ENCODE measurements at places on chromosomes 4 and X.

GRCh38 chr4:80016506-80016905, 56.5 kb downstream of the ANTXR2 start:
- no peak for DNase-seq

- DNase-seq = peak; percentile 30
Measured at GRCh38 chr4:184163813-184164212, 53.9 kb downstream of the ENPP6 start.

DNA sequence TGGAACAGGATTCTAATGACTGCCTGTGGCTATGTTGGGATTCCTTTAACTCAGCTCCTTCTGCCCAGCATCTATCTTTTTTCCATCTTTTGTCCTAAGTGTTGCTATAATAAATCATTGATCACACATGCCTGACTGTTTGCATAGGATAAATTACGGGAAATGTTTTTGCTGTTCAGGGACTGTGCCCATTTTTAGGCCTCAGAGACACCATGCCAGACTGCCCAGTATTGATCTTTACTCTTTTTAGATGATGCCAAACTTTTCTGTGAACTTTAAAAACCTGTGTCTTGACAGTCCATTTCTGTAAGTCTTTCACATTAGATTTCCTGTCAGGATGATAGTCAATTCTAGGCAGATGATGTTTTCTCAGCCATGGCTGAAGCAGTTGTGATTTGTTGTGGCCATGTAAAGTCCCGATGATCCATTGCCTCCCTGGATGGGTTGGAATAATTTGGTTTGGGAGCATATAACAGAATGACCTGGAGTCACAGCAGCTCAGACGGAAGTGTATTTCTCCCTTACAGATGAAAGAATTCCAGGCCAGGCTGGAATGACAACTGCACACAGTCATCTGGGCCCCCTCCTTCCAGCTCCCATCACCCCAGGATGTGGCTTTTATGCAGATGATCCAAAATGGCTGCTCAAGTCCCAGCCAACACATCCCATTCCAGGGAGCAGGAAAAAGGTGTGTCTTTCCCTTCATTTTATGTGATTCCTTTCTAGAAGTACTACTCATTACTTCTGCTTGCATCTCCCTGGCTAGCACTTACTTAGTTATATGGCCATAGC, 3.4 kb downstream of the HTT-AS start:
- no peak for DNase-seq

GRCh38 chr4:25367004-25367621, 9.9 kb upstream of the ANAPC4 start:
- DNase-seq = no peak

DNA sequence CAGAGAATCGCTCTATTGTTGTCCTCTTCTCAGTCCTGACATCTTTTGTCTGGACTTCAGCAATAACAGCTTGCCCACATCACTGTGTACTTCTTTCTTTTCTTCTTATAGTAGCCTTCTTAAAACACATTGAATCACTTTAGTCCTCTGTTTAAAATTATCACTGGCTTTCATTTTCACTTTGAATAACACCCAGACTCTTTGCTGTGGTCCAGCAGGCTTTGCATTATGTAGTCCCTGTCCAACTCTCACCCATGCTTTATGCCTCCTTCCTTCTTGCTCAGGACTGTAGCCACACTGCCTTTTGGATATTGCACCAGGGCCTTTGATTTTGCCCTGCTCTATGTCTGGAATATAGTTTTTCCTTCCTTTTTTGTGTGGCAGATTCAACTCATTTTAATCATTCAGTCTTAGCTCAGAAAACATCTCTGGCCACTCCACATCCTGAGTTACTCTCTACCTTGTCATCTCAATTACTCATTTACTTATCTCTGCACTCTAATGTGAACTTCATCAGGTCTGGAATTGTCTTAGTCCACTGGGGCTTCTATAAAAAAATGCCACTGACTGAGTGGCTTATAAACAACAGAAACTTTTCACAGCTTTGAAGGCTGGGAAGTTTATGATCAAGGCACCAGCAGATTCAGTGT, 168.2 kb downstream of the C4orf33 start:
- no peak for DNase-seq

GRCh38 chr4:88610771-88611170, 18.5 kb downstream of the HERC3 start:
- DNase-seq = no peak

GRCh38 chrX:130179170-130179569, 7.4 kb downstream of the RAB33A start:
- DNase-seq = no peak

DNA sequence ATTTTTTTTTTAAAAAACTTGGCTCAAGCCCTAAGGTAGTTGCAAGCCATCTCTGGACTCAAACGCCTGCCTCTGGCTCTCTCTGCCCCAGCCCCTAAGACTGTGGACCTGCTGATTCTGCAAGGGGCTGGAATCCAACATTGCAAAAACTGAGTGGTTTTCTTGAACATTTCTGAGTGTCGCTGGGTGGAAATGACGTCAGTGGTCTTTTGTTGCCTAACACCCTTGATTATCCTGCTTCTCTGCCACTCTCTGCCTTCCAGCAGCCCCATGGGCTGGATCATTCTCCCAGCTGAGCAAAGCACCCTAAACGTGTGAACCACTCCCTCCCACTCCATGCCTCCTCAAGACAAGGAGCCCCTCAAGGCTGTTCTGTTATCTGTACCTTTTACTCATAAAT, 16.6 kb downstream of the BST1 start:
- no peak for DNase-seq

- DNase-seq = no peak
Measured at GRCh38 chr4:109977854-109978501, 65.3 kb downstream of the EGF start.

DNA sequence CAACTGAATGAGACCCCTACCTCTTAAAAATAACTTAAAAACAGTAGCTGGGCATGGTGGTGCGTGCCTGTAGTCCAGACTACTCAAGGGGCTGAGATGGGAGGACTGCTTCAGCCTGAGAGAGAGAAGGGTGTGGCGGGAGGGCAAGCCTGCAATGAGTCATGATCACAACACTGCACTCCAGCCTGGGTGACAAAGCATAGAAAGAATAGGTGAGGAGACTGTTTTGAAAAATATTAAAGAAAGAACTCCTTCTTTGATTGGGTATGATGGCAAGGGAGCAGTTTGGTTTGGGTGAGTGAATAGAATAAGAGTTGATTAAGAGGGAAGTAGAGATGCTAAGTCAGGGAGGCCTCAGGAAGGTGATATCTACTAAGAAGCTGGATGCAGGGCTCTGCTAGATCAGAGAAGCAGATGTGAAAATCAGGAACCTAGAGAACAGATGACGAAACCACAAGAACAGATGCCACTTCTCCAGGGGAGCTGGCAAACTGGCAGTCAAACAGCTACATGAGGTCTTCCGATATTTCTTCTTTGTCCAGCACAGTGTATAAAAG, 318.6 kb downstream of the OPHN1 start:
- DNase-seq = no peak

GRCh38 chrX:151711787-151712186, 4.0 kb upstream of the FATE1 start:
- DNase-seq = no peak

DNA sequence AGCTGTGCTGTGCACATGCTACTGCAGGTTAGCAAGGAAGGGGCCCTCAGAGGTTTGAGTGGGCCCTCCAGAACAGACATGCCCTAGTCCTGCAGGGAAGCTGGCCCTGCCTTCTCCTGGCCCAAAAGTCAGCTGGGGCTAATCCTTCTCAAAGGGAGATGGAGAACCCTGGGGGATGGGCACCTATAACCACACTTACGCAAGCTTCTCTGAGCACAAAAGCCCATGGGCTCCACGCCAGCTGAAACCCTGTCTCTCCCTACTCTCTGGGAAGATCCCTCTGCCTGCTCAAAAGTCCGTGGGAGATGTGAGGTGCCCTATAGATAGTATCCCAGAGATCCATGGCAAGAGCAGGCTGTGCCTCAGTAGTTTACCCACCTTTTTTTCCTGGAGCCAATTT, 58.9 kb upstream of the DKK2 start:
- DNase-seq = no peak

GRCh38 chr4:126106658-126107057, 791.9 kb downstream of the FAT4 start:
- DNase-seq = no peak

DNA sequence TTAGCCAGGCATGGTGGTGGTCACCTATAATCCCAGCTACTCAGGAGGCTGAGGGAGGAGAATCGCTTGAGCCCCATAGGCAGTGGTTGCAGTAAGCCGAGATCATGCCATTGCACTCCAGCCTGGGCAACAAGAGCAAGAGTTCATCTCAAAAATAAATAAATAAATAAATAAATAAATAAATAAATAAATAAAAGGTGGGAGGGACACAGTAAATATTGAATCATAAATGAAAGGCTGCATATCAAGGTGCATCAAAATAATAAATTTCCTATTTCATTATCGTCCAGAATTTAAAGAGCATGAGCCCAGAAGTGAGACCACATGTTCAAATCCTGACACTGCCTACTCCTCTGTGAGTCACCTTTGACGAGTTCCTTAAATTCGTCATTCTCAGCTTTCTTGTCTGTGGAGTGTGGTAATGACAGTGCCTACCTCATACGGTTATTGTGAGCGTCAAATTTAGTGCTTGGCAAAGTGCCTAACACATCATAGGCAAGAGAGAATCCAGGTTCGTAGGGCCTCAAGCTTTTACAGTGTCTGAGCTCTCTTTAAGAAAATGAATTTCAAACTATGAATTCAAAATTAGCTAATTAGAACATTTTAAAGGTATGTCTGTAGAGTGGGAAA, 49.9 kb downstream of the IL15 start:
- DNase-seq = no peak

DNA sequence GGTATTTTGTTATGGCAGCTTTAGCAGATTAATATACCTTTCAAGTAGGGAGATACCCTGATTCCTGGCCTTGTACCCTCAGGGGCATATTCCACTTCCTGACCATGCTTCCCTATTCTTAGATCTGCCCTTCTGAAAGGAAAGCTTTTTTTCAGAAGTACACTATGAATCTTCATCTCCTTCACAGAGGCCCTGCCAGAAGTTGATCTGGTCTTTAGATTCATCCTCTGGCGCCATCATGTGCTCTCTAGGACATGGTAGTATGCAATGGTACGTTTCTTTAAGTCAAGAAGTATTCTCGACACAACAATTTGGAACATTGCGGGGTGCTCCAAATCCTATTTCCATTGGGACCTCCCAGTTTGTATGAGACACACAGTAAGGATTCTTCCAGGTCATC, 39.6 kb upstream of the DIPK2B start:
- no peak for DNase-seq

DNA sequence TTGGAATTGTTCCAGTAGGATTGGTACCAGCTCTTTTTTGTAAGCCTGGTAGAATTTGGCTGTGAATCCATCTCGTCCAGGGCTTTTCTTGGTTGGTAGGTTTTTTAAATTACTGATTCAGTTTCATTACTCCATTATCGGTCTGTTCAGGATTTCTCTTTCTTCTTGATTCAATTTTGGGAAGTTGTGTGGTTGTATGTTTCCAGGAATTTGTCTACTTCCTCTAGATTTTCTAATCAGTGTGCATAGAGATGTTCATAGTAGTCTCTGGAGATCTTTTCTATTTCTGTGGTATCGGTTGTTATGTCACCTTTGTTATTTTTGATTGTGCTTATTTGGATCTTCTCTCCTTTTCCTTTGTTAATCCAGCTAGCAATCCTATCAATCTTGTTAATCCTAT, 248.7 kb downstream of the ARHGAP10 start:
- DNase-seq = no peak

- no peak for DNase-seq
Measured at GRCh38 chrX:3286196-3286945, 60.1 kb downstream of the MXRA5 start.

GRCh38 chr4:85398276-85398675, 76.7 kb upstream of the ARHGAP24 start:
- DNase-seq = no peak

DNA sequence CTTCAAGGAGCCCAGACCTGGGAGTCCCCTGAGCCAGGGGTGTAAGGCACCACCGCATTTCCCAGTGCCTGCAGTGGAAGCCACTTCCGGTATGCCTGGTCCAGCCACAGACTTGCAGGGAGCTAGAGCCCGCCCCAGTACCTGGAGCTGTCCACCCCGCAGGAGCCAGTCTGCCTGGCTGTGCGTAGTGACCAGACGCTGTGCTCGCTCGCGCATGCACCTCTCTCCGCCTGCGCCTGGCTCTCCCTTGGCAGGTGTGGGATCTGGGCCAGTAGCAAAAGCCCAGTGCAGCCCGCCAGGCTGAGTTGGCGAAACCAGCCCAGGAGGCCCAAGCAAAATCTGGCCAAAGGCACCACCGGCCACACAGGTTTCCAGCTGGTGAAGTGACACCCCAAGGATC, 973.7 kb upstream of the AGA start:
- no peak for DNase-seq

DNA sequence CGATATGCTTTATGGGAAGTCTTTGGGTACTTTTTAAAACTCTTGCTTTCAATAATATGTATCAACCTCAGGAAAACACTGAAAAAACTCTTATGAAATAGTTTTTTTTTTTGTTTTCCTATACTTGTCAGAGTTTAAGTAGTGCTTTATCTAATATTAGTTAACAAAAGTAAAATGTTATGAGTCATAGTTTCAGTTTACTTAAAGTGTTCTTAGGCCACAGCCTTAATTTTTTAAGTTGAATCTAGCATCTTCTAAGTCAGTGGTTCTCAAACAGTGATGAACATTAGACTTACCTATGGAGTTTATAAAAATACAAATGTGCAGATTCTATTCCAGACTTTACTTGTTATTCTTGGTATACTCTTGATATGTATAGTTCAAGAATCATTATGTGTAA, 26.3 kb upstream of the ADGRL3 start:
- no peak for DNase-seq

GRCh38 chrX:108292053-108292452, 146.2 kb downstream of the COL4A6 start:
- DNase-seq = no peak

DNA sequence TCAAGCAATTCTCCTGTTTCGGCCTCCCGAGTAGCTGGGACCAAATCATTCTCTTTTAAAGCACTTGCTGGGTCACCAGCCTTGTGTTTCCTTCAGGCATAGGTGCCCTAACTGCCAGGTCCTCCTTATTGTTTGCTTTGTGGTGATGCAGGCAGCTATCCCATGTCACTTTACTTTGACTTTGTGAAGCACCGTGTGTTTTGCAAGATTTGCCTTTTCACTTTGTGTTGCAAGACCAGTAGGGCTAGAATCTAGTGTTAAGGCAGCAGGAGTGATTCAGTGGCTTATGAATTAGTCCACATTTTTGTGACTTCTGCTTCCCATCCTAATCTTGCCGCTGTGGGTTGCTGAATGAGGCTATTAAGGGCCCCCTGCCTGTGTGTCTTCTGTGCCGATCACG, 20.2 kb downstream of the SYAP1 start:
- DNase-seq = no peak

GRCh38 chr4:102817021-102817605, 10.2 kb downstream of the UBE2D3 start:
- no peak for DNase-seq
